NCI-H774 (cell line): ENCODE measurements at places on chromosomes 16 and 17.

GRCh38 chr17:76003915-76004314 is 3.3 kb downstream of the CDK3 start:
- DNase-seq, result no peak

DNA sequence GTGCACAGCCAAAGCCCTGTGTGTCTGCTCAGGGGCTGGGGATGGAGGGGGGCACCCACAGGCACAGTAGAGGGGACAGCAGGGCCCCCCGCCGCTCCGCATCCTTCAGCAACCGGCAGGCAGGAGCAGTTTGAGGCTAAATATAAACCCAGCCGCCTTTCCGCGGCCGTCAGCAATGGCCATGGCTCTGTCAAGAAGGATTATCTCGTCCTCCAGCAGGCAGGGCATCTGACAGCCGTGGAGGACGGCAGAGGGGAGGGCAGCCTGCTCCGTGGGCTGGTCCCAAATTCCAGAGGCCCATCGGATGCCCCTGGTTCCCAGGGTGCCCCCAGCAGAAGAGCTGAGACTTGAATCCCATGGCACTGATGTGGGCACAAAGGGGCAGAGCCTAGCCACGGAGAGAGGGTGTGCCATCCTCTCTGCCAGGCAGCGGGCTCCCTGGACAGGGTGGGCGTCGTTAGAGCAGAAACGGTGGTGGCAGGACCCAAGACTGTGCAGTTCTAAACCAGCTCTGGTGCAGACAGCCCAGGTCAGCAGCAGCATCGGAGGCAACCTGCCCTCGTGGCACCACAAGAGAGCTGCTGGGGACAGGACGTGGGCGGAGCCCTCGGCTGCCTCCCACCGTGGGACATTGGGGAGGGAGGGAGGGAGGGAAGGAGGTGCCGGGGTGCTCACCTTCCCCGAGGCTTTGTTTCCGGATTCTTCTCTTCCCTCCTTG is 198.8 kb upstream of the CIBAR2 start:
- DNase-seq, result no peak

- no peak for DNase-seq
These were observed 9.4 kb downstream of the C16orf89 start for GRCh38 chr16:5056352-5056751.

DNA sequence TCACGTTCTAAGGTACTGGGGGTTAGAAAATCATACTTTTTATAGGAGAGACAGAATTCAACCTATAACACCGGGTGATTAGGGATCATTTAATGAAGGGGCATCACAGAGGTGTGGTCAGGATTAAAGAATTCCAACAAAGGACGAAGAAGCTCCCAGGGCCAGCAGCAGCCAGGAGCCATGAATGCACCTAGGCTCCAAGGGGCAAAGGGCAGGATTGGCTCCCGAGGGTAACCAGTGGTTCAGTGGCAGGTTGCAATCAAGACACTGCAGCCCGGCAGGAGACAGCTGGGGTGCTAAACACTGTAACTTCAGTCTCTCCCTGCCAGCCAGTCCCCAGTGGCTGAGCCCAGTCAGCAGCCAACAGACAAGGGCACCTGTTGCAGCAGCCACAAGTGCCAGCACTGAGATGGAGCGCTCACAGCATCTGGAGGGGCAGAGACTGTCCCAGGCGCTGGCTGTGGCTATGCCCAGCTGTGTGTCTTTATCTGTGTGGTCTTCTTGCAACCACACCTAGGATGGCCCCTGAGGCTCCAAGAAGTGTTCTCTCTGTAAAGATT is 23.9 kb downstream of the DHRS7C start:
- no peak for DNase-seq

- DNase-seq, result no peak
These were observed 30.1 kb downstream of the IKZF3 start for GRCh38 chr17:39834017-39834416.

DNA sequence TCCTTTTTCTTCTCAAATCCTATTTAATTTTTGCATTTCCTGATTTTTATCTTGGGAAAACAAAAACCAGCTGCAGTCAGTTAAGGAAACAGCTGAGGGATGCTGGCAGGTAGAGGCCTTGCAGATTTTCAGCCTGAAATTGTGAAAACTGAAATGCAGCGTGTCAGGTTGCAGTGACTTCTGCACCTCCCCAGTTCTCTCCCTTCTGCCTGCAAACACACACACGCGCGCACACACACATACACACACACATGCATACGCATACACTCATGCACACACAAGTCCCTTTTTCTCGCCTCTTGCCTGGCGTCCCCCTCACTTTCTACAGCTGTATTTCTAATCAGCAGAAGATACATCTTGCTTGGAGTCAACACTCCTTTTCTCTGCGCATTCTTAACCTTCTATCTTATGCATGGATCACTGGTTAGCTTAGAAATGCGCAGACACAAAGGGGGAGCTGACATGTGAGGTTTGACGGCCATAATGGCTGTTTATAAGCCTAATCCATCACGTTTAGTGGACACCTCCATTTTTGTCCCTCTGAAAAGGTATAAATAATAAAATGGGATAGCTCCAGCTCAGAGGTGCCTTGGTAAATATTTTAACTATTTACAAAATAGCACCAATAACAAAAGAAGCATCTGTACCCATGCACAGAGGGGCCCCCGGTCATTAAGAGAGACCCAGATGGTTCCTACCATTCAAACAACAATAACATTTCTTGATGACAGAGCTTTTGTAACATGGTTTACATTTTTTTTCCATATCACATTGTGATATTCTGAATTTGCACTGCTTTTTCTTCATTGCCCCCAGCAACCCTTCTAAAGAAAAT is 392.1 kb upstream of the SALL1 start:
- peak; percentile 71 for DNase-seq

DNA sequence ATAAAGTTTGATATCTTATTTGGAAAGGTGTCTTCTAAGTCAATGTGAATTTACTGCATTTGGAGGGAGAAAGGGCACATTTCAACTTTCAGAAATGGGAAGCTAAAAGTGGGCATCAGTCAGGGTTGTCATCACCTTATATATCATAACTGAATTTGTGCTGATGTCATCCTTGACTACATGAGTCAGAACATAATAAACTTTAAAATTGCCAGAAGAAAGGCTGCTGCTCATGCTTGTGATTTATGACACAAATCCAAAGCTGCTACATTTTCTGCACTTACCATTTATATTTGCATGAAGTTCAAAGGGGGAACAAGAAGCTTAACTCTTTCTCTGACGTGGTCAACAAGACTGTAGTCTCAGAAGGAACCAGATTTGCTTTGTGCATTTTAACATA is 196.6 kb downstream of the UTP18 start:
- no peak for DNase-seq

DNA sequence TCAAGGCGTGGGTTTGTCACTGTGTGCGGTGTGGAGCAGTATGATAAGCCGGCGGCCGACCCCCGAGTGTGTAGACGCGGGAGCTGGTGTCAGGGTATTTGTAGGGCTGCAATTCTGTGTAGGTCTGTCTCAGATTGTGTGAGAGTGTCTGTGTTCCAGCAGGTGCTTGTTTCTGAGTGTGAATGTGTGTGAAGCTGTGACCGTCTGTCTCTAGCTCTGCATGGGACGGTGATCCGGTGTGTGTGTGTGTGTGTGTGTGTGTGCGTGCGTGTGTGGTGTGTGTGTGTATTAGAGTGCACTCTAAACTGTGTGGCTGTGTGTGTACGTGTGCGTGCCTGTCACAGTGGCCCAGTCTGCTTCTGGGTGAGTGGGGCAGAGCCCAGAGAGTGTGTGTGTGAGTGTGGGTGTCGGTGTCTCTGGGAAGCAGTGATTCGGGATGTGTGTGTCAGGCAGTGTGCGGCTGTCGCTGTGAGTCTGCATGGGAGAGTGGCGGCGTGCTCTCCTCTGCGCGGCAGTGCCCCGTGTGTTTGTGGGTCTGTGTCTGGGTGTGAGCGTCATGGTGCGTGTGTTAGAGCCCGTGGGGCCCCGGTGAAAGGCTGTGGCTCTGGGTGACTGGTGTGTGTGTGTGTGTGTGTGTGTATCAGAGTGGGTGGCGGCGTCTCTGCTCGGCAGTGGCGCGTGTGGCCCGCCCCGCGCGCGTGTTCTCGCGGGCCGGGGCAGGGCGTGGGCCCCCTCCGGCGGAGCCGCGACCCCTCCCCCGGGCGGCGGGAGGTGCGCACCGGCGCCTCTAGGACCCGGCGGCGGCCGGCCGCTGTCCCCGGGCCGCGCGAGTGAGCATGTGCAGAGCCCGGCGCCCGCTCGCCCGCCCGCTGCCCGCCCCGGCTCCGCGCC is at the start of gene WSCD1:
TSS of gene WSCD1 (plus strand) at position 841 of the 891 bp plus-strand sequence. CDS start 10,280 bp downstream, outside the sequence.
- DNase-seq, result no peak

GRCh38 chr16:2966808-2967191 is 2.3 kb upstream of the PAQR4 start:
- DNase-seq, result no peak
